ENCODE measurements at places on chromosomes 12 and 14. TPM values are rescaled to one million over a fixed set of nuclear protein-coding genes. Genes with fewer than 3 reads are reported as not detected.

GRCh38 chr14:23043754-23044153 lies 1.7 kb downstream of the PSMB11 start:
- no peak for DNase-seq

DNA sequence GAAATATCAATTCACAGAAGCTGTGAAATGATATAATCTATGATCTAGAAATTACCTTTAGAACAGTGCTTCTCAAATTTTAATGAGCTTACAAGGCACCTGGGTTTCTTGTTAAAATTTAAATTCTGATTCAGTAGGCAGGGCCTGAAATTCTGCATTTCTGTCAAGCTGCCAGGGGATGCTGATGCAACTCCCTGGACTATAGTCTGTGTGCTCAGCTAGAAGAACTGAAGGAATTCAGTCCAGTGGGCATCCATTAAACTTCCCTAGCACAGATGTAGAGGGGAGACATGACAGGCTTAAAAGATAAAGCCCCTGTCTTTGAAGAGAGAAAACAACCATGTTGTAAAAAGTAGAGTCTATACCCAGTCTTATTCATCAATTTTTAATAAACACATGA lies 441.8 kb downstream of the TMTC2 start:
- no peak for DNase-seq

- no peak for DNase-seq
Measured at GRCh38 chr12:49293056-49293956, 1.6 kb upstream of the PRPH start.

DNA sequence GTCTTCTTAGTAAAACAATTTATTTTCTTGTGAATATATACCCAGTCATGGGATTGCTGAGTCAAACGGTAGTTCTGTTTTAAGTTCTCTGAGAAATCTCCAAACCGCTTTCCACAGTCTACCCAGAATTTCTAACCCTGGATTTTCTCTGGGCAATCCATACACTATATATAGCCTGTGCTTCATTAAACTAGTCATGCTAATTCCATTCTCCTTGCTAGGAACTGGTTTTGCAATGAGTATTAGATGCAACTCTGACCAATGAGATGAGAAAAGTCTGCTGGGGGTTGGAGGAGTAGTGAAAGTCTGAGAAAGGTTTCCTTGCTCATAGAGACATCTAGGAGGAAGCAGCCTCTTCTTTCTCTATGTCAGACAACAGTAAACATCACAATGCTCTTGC lies 196.1 kb upstream of the CDKN3 start:
- no peak for DNase-seq

- no peak for DNase-seq
Measured at GRCh38 chr12:108337235-108338223, 1.6 kb downstream of the CMKLR1 start.

DNA sequence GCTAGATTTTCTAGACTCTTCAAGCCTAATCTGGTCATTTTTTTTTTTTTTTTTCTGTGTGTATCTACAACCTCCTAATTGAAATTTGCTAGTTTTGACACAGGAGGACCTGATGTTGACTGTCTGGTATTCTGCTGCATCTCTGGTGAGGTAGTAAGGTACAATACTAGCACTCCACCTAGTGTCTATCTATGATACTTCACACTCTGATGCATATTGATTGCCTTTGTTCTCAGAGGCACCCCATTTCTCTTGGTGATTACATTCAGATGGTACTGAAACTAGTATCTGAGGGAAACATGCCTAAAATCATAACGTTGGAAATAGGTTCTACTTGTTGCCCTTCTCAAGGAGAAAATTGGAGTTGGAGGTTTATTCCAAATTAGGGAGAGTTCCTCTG lies 930.5 kb upstream of the NOVA1 start:
- no peak for DNase-seq

- peak; percentile 38 for DNase-seq
Measured at GRCh38 chr14:94451091-94451771, 1.4 kb downstream of the SERPINA11 start.

DNA sequence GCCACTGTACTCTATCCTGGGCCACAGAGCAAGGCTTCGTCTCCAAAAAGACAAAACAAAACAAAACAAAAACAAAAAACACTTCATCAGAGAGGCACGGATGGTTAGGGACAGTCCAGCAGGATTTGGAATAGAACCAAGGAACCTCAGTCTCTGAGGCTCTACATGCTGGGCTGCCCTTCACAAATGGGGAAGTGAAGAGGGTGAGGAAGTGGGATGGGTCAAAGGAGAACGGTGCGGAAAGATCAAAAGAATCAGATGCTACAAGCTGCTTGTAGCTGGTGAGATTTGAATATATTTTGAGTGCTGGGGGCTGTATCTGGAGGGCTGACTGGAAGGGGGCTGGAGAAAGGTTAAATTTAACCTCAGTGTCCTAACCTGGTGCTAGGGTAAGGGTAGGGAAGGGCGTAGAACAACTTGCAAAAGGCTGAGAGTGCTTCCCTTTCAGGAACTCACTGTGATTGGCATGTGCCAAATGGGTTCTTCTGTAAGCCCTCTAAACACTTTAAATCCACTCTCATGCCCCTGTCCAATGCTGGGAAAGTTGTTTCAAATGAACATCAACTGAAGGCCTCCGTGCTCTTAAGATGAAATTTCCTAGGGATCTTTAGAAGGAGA lies 4.6 kb downstream of the FOXJ2 start:
- no peak for DNase-seq

- DNase-seq = no peak
Measured at GRCh38 chr12:131112021-131112420, 158.3 kb downstream of the ADGRD1 start.

DNA sequence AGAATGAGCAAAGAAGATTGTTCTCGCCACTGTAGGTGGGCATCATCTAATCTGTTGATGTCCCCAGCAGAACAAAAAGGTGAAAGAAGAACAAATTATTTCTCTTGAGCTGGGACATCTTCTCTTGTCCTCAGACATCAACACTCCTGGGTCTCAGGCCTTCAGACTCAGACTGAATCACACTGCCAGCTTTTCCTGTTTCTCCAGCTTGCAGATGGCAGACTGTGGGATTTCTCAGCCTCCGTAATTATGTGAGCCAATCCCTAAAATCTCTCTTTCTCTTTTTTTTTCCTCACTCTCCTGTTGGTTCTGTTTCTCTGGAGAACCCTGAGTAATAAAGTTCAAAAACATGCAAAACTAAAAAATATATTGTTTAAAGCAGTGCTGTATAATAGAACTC lies 3.7 kb upstream of the TMPRSS12 start:
- no peak for DNase-seq

DNA sequence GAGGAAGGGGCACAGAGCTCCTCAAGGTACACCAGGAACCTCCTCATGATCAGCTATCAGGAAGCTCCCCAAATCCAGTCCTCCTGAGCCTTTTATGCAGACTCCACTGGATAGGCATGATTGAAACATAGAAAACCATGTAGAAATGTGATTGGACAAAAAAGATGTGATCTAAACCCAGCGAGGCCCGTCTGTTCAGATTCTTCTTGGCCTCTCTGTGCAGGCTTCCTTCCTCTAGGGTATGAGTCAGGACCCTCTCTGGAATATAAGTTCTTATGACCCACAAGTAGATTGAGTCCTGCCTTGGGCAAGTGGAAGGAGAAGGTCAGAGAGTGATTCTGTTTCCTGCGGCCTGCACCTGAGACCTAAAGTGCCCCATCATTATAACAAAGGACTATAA lies 166.3 kb downstream of the PHLDA1 start:
- DNase-seq = no peak

DNA sequence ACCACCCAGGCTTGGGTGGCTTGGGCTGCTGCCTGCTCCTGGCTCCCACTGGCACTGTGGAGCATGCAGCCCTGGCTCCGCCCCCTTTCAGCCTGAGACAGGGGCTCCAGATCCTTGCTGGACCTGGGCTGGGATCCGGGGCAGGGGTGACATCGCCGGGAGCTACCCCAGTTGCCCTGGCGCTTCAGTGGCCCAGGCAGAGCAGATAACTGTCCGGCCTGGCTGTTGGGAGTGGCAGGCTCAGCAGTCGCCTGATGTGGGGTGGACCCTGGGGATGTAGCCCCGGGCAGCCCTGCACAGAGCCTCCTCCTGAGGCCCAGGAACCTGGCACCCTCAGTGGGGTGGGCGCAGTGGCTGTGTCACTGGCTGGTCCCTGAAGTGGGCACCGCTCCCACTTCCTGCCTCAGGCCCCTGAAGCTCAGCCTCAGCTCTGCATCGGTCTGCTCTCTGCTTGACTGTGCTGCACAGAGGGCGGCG lies 57.9 kb downstream of the FUT8 start:
- no peak for DNase-seq

DNA sequence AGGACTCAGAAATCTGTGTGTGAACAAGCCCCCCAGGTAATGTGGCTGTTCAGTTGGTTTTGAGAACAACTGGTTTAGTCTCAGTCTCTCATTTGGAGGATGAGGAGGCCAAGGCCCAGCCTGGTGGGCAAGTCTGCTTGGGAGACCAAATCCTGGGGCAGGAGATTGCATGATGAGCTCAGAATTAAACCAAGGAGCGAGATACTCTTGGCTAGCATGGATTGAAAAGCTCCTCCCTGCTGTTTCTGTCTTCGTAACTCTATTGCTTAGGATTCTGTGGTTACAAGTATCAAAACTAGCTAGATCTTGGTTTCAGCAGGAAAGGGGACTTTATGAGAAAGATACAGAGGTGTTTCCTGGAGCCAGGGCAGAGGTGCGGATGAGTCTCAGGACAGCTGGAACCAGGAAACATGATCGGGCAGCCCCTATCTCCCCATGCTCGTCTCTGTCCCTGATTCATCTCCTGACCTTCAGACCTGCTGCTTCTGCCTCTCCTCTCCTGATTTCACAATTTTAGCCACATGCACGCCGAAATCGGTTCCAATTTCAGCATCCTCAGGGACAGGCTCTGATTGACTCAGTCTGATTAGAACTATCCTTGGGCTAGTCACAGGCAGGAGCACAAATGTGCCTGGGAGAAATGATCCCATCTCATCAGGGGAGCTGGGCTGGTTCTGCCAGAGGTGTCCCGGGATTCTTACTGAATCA lies 40.2 kb upstream of the RIN3 start:
- peak; percentile 42 for DNase-seq

DNA sequence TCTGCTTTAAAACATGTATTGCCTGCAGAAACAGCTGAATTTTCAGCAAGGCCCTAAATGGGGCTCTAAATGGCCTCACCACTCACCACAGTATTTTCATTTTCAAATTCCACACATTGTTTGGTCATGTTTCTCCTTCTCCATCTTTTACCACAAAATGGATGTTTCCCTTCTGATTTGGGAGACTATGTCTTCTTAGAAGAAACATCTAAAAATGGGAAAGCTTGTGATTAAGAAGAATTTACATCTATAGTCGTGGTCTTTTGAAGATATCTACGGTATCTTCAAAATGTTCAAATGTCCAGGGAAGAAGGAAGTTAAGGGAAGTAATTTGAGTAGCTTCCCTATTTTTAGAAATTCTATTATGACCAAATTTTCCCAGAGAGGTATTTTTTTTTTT lies 20.7 kb upstream of the TUBA1C start:
- no peak for DNase-seq

GRCh38 chr12:125544960-125545359 lies 479.7 kb downstream of the AACS start:
- DNase-seq = no peak

DNA sequence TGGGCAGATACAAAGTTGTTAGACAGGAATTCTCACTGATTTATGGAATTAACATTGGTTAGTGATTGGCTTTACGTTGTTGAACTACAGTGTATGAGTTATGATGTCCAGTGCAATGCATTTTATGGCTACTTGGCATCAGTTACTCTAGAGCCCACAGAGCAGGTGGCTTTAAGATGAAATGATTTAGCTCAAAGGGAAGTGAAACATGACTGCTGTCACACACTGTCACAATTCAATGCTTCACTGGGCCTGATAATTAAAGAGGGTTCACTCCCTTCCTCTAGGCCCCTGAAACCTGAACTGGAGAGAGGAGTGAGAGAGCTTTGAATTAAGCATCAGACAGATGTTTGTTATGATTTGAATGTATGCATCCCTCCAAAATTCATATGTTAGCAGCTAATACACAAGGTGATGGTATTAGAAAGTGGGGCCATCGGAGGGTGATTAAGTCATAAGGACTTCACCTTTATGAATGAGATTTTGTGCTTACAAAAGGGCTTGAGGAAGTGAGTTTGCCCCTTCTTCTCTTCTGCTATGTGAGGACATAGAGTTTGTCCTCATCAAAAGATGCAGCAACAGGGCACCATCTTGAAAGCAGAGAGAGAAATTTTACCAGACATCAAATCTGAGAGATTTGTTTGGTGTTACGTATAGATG lies 175.8 kb upstream of the GRIN2B start:
- no peak for DNase-seq

- no peak for DNase-seq
Measured at GRCh38 chr12:19962192-19962591, 406.1 kb upstream of the PDE3A start.

- no peak for DNase-seq
Measured at GRCh38 chr12:109269428-109269827, 39.7 kb downstream of the FOXN4 start.

DNA sequence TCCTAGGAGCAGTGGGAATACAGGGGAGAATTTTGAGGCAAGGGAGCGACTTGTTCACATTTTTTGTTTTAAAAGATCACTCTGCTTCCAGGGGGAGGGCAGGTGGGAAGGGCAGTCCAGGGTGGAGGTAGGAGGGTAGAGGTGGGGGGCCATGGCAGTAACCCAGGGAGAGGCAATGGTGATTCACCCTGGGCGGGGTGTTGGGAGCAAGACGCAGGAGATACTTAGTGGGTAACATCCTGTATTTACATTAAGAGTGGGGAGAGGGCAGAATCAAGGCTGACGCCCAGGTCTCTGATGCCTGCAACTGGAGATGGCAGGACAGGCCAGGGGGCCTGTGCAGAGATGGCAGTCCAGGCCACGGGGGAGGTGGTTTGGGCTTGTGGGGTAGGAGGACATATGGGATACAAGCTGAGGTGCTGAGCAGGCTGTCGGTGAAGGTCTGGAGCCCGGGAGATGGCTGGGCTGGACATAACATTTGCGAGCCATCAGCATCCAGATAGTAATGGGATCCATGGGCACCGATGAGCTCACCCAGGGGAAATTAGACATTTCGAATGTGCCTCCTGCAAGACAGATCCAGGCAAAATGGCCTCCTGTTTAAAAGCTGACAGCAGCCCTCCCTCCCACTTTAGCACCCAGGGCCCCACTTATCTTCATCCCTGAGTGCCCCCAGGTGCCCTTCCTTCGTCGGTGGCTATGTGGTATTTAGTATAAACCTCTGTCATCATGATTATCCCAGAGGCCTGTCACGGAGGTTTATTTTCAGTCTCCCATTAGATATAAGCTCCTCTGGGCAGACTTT lies 9.3 kb downstream of the EML1 start:
- no peak for DNase-seq

SSPN gene
- total RNA-seq = 23.3 TPM

RNASE13 gene
- total RNA-seq = not detected

MRPL52 gene
- 74.3 TPM for total RNA-seq

NTN4 gene
- 670 TPM for total RNA-seq

GALC gene
- 15.8 TPM for total RNA-seq

SDR9C7 gene
- not detected for total RNA-seq

RNASE7 gene
- total RNA-seq = not detected

PIWIL1 gene
- total RNA-seq = not detected

SYT10 gene
- total RNA-seq = not detected

RNFT2 gene
- total RNA-seq = 9.6 TPM

OR4E2 gene
- not detected for total RNA-seq
